CD4-positive, alpha-beta T cell treated with Interleukin-4 for 4 hours (primary cell): ENCODE measurements at places on chromosomes 16 and 17.

DNA sequence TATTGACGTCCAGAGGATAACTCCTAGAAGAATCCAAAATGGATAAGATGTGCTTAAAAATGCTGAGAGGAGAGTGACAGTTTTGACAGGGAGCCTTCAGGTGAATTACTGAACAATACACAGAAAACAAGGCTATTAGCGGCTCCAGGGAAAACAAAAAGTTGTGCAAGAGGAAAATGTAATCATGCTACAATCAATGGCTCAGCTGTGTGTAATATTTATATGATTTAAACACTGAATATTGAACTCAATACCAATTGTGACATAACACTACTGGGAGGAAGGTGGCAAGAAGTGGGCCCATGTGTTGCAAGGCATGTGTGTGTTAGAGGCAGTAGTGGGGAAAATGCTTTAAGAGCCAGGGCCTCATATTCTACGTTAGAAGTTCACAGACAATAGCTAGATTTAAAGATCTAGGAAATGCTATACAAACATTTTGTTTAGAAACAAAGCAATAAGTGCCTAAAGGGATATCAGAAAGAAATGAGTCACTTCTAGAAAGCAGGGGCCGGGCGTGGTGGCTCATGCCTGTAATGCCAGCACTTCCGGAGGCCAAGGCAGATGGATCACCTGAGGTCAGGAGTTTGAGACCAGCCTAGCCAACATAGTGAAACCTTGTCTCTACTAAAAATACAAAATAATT is 253.2 kb upstream of the IRX5 start:
- DNase-seq: no peak

- no peak for DNase-seq
Measured at GRCh38 chr17:40551879-40552768, 13.1 kb downstream of the CCR7 start.

DNA sequence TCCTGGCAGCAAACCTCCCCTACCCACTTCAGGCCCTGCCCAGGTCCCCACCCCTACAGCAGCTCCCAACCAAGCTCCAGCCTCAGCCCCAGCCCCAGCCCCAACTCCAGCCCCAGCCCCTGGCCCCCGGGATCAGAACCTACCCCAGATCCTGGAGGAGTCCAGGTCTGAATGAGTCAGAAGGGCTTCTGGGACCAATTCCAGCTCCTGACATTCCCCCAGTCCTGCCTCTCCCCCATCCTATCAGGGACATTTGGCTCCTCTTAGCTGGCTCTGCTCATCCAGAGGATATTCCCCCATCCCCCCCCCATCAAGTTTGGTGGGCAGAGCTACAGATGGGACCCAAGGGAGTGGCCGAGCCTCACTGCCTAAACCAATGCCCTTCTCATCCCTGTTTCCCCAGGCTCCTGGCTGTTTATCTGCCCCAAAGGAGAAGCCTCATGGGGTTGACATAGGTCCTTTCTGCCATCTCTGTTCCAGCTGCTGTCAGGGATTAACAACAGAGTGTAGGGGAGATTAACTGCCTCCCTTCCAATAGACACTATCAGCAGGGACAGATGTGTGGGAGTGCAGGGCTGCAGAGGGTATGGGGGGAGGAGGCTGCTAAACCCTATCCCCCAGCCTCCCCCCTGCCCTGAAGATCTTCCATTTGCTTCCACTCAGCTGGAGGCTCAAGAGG is 16.5 kb downstream of the CNTNAP1 start:
- DNase-seq: no peak

DNA sequence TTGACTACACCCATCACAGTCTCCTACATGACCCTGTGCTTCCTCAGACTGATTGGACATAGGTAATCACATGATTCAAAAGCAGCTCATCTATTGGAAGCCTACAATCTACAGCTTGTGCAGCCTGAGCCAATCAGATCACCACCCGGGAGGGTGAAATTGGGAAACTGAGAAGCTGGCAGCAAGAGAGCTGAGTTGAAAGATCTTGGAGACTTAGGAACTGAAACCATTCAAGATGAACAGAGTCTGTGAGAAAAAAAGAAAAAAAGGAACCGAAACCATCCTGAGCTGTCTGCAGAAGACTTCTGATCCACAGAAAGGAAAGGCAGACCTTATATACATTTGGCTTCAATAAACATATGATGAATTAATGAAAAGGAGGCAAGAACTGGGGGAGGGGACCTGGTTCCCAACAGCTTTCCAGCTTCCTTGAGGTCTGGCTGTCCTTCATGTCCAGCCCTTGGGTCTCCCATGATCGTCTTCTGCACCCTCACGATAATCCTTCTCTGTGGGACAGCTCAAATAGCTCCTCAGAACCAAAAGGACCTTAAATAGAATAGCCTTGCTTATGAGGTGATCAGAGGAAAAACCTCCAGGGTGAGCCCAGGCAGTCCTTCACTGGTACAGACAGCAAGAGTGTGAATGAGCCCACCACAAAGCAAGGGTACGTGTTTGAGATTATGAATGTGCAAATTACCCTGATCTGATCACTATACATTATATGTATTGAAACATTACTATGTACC is 32.6 kb downstream of the PLXDC1 start:
- DNase-seq: no peak

GRCh38 chr17:45143767-45144198 is 4.5 kb upstream of the HEXIM1 start:
- no peak for DNase-seq

DNA sequence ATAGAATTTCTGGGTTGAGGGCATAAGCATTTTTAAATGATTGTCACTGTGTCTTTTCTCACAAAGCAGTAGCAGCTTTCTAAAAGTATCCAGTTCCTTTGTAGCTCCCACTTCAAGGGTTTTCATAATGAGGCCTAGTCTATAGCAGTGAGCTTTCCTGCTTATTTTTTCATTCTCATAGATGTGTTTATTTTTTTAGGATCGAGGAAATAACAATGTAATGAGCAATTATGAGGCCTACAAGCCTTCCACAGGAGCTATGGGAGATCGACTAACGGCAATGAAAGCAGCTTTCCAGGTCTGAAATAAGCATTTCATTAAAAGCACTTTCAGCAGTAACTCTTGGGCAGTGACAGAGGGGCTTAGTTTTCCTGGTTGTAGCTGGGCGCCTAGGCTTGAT is 10.6 kb upstream of the PSMC5 start:
- DNase-seq: no peak

GRCh38 chr16:56607675-56608042 is 725 bp upstream of the MT2A start:
- DNase-seq: no peak

DNA sequence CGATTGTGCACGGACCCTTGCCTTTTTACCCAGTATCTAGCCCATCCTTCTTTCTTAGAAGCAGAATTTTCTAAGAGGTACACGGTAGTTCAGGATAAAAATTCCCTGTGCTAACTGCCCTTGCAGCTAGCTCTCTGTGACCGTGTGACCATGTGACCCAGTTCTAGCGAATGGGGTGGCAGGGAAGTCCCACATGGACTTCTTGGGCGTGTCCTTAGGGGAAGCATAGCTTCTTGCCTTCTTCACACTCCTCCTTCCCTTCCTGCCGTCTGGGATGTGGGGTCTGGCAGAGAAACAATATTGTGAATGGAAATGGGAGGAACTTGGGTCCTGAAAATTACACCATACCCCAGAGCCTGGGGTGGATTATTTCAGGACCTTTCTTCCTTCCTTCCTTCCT is 670.7 kb downstream of the MAF start:
- DNase-seq: no peak

GRCh38 chr17:30351735-30352134 is 17.9 kb upstream of the TMIGD1 start:
- DNase-seq: no peak

DNA sequence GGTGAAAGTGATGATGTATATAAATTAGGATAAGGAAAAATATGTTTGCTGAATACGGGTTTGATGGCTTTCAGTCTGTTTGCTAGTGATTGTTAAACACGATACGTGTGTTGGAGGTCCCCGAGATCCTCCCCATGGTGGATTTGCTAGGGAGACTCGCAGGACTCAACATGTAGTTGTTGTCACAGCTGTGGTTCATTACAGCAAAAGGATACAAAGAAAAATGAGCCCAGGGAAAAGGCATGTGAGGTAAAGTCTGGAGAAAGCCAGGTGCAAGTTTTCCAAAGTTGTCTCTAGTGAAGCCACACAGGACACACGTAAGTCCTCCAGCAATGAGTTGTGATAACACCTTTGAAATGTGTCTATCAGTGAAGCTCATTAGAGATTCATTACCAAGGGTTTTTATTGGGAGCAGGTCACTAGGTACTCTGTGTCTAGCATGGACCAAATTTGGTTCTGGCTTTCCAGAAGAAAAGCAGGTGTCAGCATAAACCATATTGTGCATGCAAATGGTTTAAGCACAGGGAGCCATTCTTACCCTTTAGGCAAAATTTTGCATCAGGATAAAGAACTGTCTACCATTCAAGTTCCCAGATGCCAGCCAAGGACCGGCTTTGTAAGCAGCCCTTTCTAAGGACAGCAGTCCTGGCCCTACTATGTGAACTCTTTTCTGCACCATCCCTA is 215.2 kb upstream of the WSCD1 start:
- no peak for DNase-seq
